COLO829 (cell line): ENCODE measurements at places on chromosomes 3 and 15.
A peak's percentile ranks its signal among the peaks of the same experiment; 100 is the strongest.

GRCh38 chr3:147354623-147355022, 51.7 kb downstream of the ZIC4 start:
- DNase-seq: peak; percentile 77

GRCh38 chr15:82649226-82649999, 2.2 kb upstream of the CPEB1 start:
- no peak for DNase-seq

GRCh38 chr3:100151024-100151707, 36.9 kb upstream of the FILIP1L start:
- no peak for DNase-seq

DNA sequence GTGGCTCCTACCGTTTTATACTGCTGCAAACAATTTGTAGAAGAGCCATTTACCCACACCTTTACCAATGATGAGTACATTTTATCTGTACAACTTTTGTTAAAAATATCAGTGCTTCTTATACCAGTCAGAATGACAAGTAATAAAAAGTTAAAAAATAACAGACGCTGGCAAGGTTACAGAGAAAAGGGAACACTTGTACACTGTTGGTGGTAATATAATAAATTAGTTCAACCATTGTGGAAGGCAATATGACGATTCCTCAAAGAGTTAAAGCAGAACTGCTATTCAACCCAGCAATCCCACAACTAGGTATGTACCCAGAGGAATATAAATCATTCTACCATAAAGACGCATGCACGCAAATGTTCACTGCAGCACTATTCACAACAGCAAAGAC, 51.9 kb downstream of the ARRDC4 start:
- DNase-seq: no peak

DNA sequence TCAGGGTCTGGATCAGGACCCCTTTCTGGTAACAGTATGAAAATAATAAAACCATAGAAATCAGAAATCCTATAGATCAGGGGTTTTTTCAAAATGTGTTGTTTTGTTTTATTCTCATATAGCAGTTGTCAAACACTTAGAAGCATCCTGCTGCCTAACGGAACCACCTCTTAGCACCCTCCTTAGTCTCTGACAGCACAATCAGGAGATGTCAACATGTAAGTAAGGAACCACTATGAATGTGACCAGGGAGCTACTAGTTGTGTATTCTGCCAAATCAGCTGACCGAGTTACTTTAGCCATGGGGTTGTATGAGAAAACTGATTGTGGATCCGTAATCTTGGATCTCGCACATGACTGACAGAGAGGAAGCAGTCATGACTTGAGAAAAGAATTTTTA, 22.2 kb downstream of the CCDC39 start:
- DNase-seq: no peak

- DNase-seq: no peak
Measured at GRCh38 chr15:100353449-100353848, 11.7 kb upstream of the ADAMTS17 start.
